ENCODE measurements at places on chromosomes 11 and 22.
A peak's percentile ranks its signal among the peaks of the same experiment; 100 is the strongest.

- DNase-seq: no peak
Observed at GRCh38 chr11:134554861-134555260, 142.8 kb upstream of the B3GAT1 start.

GRCh38 chr11:19395050-19395449 is 154.3 kb upstream of the E2F8 start:
- no peak for DNase-seq

DNA sequence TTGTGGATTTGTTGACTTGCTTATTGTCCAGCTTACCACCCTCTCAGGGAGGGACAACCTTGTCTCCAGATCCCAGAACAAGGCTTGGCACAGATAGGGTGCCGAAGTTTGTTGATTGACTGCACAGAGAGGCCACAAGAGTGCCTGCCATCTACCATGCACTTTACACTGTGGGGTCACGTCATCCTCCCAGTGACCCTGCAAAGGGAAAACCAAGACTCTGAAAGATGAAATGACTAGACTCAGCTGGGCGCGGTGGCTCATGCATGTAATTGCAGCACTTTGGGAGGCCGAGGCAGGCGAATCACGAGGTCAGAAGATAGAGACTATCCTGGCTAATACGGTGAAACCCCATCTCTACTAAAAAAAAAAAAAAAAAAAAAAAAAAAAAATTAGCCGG is 4.6 kb upstream of the LTBP3 start:
- DNase-seq: no peak

GRCh38 chr22:20392983-20393704 is 807 bp upstream of the ZNF74 start:
- no peak for DNase-seq

- no peak for DNase-seq
Observed at GRCh38 chr22:48449466-48450187, 1378.0 kb downstream of the BRD1 start.

DNA sequence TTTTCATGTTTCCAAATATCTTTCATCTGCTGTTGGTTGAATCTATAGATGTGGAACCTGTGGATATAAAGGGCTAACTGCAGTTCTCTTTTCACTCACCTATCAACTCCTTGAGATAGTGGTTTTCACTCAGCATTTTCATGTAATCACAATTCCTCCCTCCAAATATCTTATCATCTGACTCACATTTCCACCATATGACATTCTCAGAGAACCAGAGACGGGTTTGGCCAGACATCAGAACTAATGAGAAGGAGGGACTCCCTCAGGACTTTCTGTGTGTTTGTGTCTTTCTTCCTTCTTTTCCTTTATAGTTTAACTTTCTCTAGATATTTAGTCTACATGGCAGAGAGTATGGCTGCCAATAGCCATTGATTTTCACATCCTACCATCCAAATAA is 134.8 kb upstream of the DDI1 start:
- no peak for DNase-seq

GRCh38 chr22:42289671-42290541 is 19.5 kb upstream of the TCF20 start:
- DNase-seq: no peak

DNA sequence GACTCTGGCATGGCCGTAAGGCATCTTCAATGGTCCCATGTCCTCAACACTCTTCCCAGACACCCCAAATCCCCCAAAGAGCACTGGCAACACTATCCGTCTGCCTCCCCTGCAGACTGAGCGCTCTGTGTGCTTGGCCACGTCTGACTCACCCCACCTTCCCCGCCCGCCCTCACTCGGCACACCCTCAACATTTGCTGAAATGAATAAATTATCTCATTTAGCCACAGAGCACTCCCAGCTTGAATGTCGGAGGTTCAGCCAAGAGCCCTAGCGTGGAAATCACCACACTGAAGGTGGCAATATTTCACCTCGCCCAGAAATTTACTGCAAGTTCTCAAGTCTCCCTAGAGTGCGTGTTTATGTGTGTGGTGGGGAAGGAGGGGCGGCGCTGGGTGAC is 46.6 kb upstream of the TCF20 start:
- no peak for DNase-seq

DNA sequence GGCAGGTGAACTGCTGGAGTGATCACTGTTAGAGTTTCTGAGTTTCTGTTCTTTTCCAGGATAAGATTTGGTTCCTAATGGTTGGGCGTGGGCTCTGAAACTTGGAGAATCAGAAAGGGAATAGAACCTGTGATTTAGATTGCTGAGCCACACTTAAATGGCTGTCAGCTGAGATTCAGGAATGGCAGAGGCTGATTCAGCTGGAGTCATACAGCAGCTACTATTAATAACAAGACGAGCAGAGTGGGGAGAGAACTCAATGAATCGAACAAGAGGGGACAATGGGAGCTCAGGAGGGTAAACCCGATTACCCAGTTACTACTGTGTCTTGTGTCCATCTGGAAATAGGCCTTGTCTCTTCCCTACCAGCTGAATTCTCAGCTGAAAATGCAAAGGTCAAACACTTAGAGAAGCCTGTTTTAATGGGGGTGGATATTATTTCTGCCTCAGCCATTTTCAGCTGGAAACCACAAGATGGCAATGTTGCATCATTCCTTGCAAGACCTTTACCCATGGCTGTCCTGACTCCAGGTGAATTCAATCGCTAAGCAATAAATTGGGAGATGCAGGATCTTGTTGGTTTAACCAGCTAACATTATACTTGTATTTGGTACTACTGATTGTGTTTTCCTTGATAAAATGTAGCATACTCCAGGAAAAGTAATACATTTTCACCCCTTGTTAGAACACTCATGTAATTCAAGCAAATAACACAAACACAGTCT is 104.5 kb upstream of the RAG2 start:
- DNase-seq: peak; percentile 83

DNA sequence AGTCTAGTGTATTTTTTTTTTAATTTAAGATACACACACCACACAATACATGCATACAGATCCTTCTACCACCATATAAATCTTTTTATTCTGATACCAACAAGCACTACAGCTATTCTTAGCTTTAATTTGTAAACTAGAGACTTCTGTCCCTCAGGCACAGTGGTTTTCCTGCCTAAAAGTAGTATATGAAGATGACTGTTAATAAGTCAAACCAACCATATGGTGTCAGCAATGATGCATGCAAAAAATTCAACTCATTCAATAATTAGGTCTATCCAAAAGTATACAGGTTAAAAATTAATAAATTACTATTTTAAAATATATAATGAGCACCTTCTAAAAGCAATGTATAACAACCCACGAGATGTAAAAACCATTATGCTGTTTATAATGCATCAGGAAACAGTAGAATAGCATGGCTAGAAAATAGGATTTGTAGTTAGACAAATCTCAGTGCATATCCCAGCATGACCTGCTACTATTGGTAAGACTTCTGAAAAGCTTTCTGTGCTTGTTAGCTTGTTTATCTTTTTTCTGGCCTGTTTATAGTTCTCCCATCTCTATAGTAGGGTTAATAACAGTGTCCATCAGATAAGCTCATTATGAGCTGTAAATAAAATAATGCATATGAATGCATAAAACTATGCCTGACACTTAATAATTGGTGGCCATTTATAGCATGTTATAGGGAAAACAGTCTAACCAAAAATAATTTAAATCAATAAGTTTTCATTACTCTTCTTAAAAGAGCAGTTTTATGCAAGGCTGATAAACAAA is 10.2 kb downstream of the RAB38 start:
- DNase-seq: no peak

DNA sequence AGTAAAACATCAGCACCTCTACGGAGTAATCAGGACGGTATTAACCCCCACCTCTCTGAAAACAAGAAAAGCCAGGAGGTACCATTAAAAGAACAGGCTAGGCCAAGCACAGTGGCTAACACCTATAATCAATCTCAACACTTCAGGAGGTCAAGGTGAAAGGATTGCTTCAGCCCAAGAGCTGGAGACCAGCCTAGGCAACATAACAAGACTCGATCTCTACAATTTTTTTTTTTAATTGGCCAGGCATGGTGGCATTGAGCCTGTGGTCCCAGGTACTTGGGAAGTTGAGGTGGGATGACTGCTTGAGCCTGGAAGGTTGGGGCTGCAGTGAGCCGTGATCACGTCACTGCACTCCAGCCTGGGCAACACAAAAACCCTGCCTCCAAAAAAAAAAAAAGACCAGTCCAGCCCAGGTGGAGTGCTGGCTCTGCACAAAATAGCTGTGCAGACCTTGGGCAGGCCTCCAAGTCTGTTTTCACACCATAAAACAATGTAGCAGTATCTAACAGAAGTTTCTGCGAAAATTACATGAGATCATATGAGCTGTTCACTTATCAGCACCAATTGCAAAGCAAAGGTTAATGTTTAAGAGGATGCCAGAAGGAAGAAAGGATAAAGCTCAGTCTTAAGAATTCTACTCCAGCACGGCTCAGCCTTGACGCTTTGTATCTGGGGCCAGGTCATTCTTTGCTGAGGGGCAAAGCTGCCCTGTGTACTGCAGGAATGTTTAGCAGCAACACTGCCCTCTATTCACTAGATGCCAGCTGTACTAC is 14.8 kb downstream of the CHKA start:
- peak; percentile 28 for DNase-seq

GRCh38 chr11:17786824-17787525 is 52.4 kb downstream of the KCNC1 start:
- no peak for DNase-seq

DNA sequence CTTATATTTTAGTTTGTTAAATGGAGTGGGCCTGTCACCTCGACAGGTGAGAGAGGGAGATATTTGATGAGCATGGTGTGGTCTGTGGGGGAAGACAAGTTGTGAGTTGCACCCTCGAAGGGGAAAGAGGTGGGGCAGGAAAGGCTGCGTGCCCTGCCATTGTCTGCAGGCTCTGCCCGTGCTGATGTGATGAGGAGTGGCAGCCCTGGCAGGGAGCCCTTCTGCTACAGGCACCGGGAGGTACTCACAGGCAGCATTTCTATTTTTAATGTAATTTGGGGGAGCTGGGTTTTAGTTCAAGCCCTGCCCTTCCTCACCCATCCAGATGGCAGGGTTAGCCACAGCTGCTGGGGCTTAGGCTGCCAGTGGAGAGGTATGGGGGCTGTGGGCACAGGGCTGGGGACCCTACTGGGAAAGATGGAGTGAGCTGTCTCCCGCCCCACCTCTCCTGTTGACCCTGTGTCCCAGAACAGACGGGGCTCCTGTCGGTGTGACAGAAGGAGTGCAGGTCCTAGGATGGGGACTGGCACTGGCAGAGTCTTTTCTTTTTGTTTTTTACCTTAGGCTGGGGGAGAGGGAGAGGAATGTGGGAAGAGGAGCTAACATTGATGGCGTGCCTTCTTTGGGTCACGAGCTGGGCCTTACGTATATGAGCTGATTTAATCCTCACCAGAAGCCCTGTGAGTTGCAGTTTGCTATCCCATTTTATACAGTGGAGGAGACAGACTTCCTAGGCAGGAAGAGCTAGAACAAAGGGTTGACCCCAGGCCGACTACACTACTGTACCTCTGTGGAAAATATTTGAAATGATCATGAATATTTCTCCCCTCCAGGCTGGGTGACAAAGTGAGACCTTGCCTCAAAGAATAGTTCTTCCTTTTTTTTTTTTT is 51.6 kb downstream of the CEP164 start:
- DNase-seq: no peak

DNA sequence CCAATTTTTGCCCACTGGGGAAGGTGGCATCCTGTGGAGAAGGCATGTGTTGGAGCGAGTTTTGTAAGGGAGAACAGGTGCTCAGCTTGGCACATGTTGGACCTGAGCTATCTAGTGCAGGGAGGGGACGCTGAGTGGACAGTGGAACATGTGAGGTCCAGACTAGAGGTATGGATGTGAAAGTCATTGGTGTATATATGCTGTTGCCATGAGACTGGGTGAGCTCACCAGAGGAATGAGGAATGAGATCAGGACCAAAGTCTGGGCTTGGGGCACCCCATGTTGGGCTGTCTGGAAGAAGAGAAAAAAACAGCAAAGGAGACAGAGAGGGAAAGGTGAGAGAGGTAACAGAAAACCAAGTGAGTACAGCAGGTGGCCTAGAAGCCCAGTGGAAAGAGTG is 12.3 kb upstream of the SYT7 start:
- no peak for DNase-seq

GRCh38 chr11:64865286-64866172 is 12.9 kb downstream of the EHD1 start:
- DNase-seq: no peak

DNA sequence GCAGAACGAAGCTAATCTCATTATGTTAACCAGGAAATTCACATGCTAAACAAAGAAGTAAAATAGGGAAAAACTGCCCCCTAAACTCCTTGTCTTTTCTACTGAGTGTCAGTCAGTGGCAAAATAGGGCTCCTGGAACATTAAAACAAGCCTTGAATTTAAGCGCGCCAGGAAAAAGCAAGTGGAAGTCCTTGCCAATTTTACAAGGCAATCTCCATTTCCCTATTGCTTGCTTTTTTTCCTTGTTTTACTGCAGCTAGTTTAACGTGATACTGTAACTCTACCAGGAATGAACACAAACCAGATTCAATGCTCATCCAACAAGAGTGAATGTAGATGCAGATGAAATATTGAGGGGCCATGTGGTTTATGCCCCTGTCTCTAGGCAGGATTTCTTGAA is 28.1 kb upstream of the KIRREL3 start:
- DNase-seq: no peak

DNA sequence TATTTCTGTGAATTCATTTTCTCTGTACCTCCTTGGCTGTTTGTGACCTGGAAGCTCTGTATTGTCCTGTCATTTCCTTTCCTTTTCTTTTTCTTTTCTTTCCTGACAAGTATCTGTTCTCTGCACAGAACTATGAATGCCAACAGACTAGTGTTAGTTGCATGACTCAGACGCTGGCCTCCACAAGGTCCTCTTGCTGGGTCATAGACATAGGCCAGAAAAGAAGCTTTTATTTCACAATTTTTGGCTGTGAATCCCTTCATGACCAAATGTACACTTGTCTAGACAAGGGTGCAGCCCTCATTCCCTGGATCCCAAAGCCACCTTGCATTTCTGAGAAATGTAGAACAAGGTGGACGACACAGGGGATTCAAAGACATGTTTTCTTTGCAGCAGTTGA is 104.1 kb upstream of the MTNR1B start:
- no peak for DNase-seq

DNA sequence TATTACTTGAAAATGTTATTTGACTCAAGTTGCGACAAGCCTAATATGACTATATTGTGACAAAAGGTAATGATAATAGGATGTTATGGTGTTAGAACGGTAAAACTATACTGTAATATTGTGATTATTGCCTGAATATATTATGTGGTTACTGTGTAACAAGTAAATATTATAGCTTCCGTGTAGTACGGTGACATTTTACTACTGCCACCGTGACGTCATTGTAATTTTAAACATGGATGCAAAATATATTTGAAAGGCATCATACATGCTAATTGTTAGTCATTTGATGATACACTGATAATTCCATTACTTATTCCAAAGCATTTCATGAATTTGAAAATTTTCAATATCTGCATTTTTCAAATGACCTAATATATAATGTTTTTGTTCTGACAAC is 2.5 kb downstream of the ELP4 start:
- no peak for DNase-seq

DNA sequence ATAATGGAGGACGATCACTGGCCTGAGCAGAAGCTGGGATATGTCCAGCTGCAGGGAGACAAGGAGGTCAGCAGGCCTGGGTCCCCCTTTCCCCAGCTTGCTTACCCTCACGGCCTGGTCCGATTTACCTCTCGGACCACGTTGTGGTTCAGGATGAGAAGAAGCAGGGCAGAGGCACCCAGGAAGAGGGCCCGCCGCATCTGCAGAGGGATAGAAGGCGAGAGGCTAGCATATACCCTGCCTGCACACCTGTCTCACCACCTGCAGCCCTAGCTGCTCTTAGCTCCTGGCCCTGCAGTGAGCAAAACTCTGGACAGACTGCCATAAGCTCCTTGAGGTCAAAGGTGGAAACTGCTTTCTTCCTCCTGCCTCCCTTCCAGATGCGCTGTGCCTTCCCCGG is 1.3 kb downstream of the RNF215 start:
- no peak for DNase-seq

All from COLO829 (cell line).